ENCODE measurements at places on chromosomes 2 and 18.

- no peak for DNase-seq
Observed at GRCh38 chr2:14628901-14629300, 3.6 kb upstream of the LRATD1 start.

DNA sequence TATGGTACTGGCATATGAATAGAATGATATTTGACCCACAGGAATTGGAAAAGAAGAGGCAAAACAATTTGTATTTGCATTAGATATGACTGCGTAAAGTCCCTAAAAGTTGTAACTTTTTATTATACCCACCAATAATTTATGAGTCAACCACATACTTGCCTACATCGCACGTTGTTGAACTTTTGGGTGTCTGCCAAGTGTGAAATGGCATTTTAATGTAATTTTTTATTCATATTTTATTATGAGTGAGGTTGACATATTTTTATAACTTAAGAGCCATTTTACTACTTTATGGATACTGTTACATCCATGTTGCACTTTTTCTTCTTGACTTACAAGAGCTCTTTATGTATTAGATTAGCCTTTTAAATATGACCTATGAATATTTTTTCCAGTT, 4.6 kb downstream of the DSC2 start:
- DNase-seq, result no peak

- no peak for DNase-seq
Observed at GRCh38 chr2:9590641-9591040, 35.0 kb upstream of the ADAM17 start.

DNA sequence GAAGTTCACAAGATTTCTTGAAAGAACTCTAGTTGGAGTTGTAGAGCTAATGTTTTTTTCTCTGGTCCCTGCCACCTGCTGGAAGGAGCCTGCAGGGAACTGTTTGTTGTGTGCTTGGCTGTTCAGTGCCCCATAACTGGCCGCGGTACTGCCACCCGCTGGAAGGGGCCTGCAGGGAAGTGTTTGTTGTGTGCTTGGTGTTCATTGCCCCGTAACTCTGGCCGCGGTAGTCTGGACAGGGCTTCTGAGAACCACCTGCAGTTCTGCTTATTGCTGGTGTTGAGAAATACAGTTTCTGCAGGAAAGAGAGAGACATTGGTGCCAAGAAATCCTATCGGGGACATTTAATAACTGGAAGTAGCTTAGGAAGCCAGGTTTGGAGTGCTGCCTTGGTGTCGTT, 58.1 kb downstream of the AGAP1 start:
- peak; percentile 29 for DNase-seq

DNA sequence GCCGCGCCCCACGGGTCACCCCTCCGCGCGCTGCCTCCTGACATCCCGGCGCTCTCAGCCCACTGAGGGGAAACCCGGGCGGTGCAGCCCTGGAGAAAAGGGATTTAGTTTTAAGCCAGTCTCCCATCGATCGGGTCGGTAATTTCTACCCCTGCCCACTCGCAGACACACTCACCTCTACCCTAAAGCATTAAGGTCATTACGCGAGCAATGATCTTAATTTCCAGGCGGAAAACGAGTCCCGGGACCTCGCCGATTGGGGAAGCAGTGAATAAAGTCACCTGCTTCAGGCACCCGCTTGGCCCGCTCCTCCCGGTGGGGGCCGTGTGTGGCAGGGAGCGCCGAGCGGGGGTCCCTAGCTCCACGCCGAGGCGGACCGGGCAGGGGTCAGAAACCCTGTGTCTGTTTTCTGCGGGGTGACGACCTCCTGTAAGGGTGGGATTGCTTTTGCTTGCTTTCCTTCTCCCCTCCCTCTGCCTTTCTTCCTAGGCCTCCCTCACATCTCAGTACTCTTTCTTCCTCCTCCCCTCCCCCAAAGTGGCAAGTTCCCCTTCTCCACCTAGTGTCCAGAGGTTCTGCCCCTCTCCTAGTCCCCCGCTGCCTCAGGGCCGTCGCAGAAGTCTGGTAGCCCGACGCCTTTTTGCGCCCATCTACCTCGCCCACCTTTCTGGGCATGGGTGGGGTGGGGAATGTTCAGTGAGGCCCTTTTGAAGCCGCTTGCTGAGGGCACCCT, 142.6 kb downstream of the MEIS1 start:
- peak; percentile 31 for DNase-seq

- peak; percentile 75 for DNase-seq
Observed at GRCh38 chr2:24855726-24856125, 62.5 kb downstream of the CENPO start.

Data from fibroblast of skin of abdomen (primary cell).